ENCODE measurements at places on chromosomes 12 and 14.

- no peak for DNase-seq
Observed at GRCh38 chr14:95256776-95257060, 63.0 kb downstream of the CLMN start.

- no peak for DNase-seq
Observed at GRCh38 chr14:55130196-55130550, 1.1 kb downstream of the LGALS3 start.

GRCh38 chr14:71728386-71728785, 203.8 kb upstream of the RGS6 start:
- no peak for DNase-seq

- no peak for DNase-seq
Observed at GRCh38 chr12:76247026-76247646, 101.1 kb downstream of the BBS10 start.

GRCh38 chr14:50030036-50030435, 86.3 kb downstream of the VCPKMT start:
- no peak for DNase-seq

GRCh38 chr14:21647380-21647779, 6.3 kb upstream of the OR4E2 start:
- no peak for DNase-seq

DNA sequence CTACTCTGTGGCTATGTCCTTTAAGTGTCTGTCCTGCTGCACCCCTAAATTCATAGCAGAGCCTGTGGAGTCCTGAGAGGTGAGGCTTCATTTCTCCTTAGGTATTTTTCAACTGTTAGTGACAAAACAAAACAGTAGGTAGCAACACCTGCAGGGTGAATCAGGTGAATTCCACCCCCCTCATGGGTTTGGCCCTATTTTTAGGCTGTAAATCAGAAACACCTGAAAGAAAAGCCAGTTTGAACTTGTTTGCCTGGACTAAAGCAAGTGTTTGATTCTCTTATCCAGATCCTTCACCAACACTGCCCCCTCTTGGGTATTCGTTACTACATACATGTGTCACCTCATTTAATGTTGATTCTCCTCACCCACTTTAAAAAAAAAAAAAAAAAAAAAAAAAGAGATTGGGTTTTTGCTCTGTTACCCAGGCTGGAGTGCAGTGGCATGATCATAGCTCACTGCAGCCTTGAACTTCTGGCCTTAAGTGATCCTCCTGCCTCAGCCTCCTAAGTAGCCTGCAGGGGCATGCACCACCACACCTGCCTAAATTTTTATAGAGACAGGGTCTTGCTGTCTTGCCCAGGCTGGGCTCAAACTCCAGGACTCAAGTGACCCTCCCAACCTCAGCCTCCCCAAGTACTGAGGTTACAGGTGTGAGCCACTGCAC, 10.3 kb downstream of the TBPL2 start:
- peak; percentile 44 for DNase-seq

DNA sequence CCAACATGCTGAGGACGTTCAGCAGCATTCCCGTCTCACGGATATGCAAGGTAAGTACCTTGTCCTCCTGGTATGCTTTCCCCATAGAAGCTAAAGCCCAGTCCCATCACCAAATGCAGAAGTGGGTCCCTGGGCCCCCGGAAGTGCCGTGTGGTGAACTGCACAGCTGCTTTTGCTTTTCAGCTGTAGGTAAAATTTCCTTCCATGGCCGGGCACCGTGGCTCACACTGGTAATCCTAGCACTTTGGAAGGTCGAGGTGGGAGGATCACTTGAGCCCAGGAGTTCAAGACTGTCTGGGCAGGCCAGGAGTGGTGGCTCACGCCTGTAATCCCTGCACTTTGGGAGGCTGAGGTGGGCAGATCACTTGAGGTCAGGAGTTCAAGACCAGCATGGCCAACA, 44.1 kb downstream of the HSP90AA1 start:
- no peak for DNase-seq

DNA sequence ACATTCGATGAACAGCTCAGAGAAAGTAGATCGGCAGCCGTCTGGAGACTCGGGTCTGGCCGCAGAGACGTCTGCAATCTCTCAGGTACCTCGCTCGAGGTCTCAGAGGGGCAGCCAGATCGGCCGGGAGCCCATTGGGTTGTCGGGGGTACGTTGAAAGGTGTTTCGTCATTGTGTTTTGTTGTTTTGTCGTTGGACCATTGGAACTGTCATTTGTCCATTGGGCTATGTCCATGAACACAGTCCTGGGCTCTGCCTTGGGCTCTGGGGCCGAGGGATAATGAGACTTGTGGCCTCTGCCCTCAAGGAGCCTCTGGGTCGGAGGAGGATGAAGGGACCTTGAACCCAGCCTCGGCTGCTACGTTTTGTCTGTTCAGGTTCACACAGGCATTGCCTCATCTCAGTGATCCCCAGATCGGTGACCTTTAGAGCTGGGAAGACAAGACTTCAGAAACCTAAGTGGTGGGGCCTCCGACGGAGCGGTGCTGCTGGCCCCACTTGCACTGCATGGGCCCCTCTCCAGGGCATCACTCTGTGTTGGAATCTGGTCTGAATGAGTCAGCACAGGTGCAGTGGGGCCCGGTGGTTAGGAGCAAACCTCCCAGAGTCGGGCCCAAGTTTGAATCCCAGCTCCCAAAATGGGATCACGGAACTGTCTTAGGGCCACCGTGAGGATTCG, 23.6 kb upstream of the MLXIP start:
- no peak for DNase-seq

DNA sequence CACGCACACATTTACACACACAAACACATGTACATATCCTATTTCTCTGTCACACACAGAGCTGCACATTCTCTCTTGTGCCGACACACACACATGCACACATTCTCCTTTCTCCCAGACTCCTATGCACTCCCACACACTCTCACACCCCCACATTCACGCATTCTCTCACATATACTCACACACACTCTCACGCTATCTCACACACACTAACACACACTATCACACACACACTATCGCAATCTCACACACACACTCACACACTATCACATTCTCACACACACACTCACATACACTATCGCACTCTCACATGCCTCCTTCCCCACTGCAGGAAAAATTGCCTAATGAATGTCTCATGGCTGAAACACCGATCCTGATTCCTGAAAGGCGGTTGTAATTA, 450.7 kb downstream of the AACS start:
- DNase-seq = no peak

GRCh38 chr14:103073367-103073875, 10.6 kb upstream of the LBHD2 start:
- no peak for DNase-seq

- DNase-seq = no peak
Observed at GRCh38 chr12:119589097-119589496, 4.5 kb upstream of the TMEM233 start.

- DNase-seq = no peak
Observed at GRCh38 chr12:3326850-3327780, 163.9 kb upstream of the PRMT8 start.

GRCh38 chr12:112598626-112599025, 179.9 kb downstream of the PTPN11 start:
- no peak for DNase-seq

- no peak for DNase-seq
Observed at GRCh38 chr12:86233126-86233525, 23.1 kb downstream of the MGAT4C start.

DNA sequence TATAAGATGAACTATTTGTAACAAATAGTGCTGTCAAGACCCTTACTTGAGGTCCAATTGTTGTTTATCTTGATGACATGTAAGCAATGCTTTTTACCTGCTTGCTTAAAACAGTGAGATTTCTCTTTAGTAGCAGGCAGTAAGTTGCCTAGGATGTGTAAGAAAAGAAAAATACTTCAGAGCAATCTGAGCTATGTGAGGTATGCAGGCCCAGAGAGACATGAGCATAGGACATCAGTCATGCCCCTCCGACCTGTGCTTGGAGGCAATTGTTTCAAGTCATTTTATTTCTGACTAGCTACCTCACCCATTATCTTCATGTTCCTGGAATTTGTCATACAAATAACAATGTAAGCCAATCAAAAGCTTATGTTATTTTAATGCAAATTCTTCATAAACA, 930.6 kb upstream of the FBXO33 start:
- no peak for DNase-seq

DNA sequence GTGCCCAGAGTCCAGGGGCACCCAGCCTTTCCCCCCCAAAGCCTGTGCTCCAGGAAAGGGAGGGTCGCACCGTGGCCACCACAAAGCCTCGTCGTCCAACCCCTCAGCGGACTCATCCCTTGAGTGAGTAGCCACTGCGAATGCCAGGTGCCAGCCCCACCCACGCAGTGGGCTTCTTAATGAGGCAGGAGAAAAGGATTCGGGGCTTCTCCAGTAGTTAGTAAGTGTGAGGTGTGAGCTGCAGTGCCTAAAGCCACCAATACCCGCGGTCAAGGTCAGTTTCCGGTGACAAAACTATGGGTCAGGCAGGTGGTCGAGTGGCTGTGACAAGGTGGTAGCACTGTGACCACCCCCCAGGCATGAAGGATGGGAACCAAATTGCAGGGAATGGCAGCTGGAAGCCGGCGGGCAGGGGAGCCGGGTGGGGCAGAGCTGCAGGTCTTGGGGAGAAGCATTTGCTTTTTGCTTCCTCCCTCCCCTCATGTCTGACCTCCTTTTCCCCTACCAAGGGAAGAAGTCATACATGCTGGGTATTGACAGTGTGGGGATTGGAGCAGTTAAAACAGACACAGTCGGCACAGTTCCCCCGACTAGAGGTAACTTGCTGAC, 8.0 kb downstream of the RAN start:
- no peak for DNase-seq

DNA sequence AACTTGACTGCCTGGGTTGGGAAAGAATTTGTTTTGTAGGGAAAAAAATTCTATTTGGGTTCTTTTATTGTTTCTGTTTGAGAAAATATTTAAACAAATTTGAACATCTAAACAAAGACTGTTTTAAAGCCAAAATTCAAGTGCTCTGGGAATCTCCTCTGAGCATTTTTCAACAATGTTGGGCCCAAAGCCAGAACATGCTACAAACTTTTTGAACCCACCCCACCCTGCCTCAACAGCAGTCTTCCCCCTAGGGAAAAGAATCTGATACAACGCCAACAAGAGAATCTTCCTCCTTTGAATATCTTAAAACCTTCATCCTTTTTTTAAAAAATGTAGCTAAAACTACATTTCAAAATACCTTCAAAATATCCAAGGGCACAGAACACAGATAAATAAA, 20.4 kb upstream of the NID2 start:
- no peak for DNase-seq

- DNase-seq = no peak
Observed at GRCh38 chr14:95523051-95523814, 6.8 kb upstream of the SYNE3 start.

DNA sequence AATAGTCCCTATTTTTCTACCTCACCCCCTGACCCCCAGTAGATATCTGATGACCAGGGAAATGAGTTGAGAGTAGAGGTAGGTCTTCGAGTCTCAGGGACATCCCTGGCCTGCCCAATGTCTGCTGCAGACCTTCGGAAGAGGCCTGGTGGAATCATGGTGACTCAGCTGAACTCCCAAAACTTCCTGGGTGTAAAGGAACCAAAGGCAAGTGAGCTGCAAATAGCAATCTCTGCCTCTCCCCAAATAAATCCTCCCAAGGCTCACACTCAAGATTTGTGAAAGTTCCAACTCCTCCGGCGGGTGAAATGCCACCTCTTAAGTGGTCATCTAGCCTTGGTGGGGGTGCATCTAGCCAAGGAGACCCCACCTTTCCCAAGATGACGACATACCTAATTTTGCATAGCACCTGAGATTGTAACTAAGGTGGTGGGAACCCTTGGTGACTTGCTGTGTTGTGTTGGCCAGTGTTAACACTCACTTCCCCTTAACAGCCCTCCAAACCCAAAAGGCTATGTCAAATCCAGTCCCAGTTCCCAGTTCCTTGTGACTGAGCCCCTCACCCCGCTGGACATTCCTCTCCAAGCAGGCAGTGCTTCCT, 6.3 kb downstream of the ZFP36L1 start:
- DNase-seq = no peak

- DNase-seq = no peak
Observed at GRCh38 chr12:27555925-27556778, 32.1 kb downstream of the PPFIBP1 start.

- DNase-seq = no peak
Observed at GRCh38 chr14:35122696-35123387, 490 bp downstream of the PRORP start.

DNA sequence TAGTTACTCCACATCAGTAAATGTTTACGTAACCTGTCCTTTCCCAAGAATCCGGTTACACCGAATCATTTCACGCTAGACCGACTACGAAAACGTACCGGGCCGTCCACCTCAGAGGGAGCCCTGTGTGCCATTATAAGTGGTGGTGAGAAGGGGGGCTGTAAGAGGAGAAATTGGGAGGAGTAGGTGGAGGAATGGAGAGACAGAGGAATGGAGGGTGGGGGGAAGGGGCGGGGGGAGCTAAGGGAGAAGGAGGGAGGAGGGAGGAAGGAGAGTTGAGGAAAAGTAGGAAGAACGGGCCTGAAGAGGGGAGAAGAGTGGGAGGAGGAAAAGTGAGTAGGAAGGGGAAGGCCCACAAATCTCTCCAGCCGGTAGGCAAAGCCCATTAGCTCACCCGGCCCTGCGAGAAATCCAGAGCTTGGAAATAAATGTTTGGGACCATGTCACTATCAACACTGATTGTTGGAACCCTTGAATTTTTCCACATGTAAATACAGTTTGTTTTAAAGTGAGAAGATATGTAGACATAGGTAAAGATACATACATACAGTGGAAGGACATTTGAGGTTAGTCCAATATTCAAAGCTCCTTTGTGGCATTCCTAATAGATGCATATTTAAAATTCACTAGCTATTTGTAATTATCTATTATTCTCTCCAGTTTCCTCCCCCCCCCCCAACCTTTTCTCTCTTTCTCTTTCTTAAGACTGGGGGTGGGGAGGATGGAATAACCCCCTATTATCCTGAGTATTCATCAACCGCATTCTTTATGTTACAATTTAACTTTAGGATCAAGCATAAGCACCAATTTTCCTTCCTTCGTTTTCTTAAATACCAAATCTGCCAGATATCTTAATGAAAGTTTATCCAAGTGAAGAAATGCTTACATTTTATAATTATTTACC, 2.1 kb upstream of the FOXG1 start:
- no peak for DNase-seq

DNA sequence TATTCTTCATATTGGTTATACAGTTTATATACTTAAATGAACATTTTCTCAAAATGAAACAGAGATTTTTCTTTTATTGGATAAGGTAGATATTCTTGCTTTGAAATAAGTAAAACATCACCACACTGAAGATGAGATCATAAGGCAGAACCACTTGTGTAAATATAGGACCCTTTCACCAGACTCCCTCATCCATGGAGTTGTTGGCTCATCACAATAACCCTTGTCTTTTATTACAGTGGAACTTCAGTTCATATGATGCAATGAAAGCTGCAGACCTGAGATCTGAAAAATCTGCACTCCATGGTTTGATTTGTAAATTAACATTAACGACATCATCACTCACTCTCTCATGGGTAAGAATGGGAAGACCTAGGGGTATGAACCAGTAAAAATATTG, 51.9 kb upstream of the DBX2 start:
- no peak for DNase-seq

Data from GM18507 (cell line).